ENCODE measurements at places on chromosomes 1 and 21.

- no peak for DNase-seq
- H3K4me3 ChIP-seq: no peak overlapping the region
- no peak overlapping the region for H3K27ac ChIP-seq
Observed at GRCh38 chr21:31157756-31158155, 119.5 kb upstream of the KRTAP19-8 start.

- H3K27me3 ChIP-seq: no peaks in the 10 kb centered on the region
- H3K4me1 ChIP-seq: no peaks in the 10 kb centered on the region
- no peaks in the 10 kb centered on the region for H3K36me3 ChIP-seq
- DNase-seq: no peak
Observed at GRCh38 chr1:65939191-65939590, 146.5 kb downstream of the PDE4B start.

GRCh38 chr1:220966473-220966872 is 87.2 kb downstream of the HLX start:
- H3K4me1 ChIP-seq: no peaks in the 10 kb centered on the region
- H3K27me3 ChIP-seq: no peaks in the 10 kb centered on the region
- no peak overlapping the region for H3K4me3 ChIP-seq
- no peaks in the 10 kb centered on the region for H3K36me3 ChIP-seq
- H3K27ac ChIP-seq: no peak overlapping the region

GRCh38 chr1:186536273-186536890 is 75.5 kb upstream of the PDC start:
- no peaks in the 10 kb centered on the region for H3K27me3 ChIP-seq
- no peaks in the 10 kb centered on the region for H3K36me3 ChIP-seq
- H3K4me3 ChIP-seq: no peak overlapping the region
- DNase-seq: no peak
- no peak overlapping the region for H3K27ac ChIP-seq

GRCh38 chr1:154994591-154994990 is 1.2 kb downstream of the LENEP start:
- H3K4me1 ChIP-seq: peaks cover 23% of the 10 kb centered on the region
- H3K36me3 ChIP-seq: peaks cover 10% of the 10 kb centered on the region
- H3K27me3 ChIP-seq: no peaks in the 10 kb centered on the region
- H3K4me3 ChIP-seq: no peak overlapping the region
- H3K27ac ChIP-seq: no peak overlapping the region
- no peak for DNase-seq

- H3K27me3 ChIP-seq: no peaks in the 10 kb centered on the region
- no peaks in the 10 kb centered on the region for H3K4me1 ChIP-seq
- no peak for DNase-seq
- no peaks in the 10 kb centered on the region for H3K36me3 ChIP-seq
Observed at GRCh38 chr21:38848187-38848609, 42.5 kb downstream of the ETS2 start.

- DNase-seq: no peak
- no peak overlapping the region for H3K27ac ChIP-seq
- H3K27me3 ChIP-seq: no peaks in the 10 kb centered on the region
- no peaks in the 10 kb centered on the region for H3K4me1 ChIP-seq
- H3K4me3 ChIP-seq: no peak overlapping the region
Observed at GRCh38 chr1:96233422-96233821, 488.2 kb upstream of the PTBP2 start.

DNA sequence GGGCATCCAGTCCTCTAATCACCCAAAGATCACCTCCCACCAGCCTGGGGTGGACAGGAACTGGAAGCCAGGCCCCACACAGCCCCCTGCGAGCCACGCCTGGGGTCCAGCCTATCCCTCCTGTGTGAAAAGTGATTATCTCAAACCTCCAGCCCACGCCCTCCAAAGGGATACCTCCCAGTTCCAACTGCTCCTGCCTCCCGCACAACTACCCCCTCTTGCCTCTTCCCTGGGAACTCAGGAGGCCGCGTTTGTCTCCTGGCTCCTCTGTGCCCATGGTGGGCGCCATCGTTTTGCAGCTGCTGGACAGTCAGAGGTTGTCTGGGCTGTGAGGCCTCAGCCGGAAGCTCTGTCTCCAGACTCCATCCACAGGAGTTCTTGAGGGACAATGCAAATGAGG is 305.9 kb downstream of the AJAP1 start:
- H3K4me3 ChIP-seq: no peak overlapping the region
- no peaks in the 10 kb centered on the region for H3K4me1 ChIP-seq
- H3K27me3 ChIP-seq: no peaks in the 10 kb centered on the region
- no peaks in the 10 kb centered on the region for H3K36me3 ChIP-seq
- no peak overlapping the region for H3K27ac ChIP-seq
- DNase-seq: no peak

DNA sequence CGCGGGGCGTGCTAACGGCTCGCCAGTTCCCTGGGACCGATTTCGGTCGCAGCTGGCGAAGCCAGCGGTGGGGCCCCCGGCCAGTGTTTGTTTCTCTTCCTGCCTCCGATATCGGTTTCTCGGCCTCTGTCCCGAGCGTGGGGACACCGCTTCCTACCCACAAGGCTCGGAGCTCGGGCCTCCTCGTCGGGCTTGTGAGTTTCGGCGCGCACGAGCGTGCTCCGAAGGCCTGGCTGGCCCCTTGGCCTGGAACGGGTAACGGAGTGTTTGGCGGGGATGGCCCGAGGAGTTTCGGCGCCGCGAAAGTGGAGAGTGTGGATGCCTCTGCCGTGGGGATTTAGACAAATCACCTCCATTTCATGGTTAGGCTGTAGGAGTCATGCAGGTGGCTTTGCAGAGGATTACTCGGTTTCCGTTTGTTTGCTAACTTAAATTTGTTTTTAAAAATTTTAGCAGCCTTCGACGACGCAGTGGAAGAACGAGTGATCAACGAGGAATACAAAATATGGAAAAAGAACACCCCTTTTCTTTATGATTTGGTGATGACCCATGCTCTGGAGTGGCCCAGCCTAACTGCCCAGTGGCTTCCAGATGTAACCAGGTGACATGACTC is 559 bp downstream of the RBBP4 start:
- H3K27me3 ChIP-seq: no peaks in the 10 kb centered on the region
- H3K4me3 ChIP-seq: peak overlapping the region; percentile 93
- H3K27ac ChIP-seq: peak overlapping the region; percentile 95
- DNase-seq: no peak

GRCh38 chr1:202642212-202642611 is 68.0 kb downstream of the SYT2 start:
- peaks cover 27% of the 10 kb centered on the region for H3K4me1 ChIP-seq
- no peak for DNase-seq
- H3K27ac ChIP-seq: no peak overlapping the region
- peak overlapping the region; percentile 38 for H3K4me3 ChIP-seq
- no peaks in the 10 kb centered on the region for H3K36me3 ChIP-seq

GRCh38 chr1:16612332-16613172 is 812 bp downstream of the NBPF1 start:
- H3K36me3 ChIP-seq: peaks cover under 1% of the 10 kb centered on the region
- H3K4me1 ChIP-seq: peaks cover 23% of the 10 kb centered on the region
- H3K27ac ChIP-seq: no peak overlapping the region

DNA sequence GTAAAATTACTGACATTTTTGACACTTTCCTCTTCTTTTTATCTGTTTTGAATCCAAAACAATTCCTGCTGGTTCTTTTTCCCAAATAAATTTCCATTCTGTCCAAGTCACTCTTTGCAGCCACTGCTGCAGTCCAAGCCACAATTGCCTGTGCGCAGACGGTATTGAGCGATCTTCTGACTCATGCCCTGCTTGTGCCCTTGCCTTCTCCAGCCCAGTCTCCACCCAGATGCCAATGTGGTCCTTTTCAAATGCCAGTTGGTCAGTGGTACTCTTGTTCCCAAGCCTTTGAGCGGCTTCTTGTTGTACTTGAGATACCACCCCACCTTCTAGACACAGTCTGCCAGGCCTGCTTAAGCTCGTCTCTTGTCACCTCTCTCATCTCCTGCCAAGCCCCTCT is 78.9 kb downstream of the CAMTA1 start:
- H3K36me3 ChIP-seq: no peaks in the 10 kb centered on the region
- no peak overlapping the region for H3K27ac ChIP-seq
- no peaks in the 10 kb centered on the region for H3K4me1 ChIP-seq
- no peak overlapping the region for H3K4me3 ChIP-seq
- DNase-seq: no peak

DNA sequence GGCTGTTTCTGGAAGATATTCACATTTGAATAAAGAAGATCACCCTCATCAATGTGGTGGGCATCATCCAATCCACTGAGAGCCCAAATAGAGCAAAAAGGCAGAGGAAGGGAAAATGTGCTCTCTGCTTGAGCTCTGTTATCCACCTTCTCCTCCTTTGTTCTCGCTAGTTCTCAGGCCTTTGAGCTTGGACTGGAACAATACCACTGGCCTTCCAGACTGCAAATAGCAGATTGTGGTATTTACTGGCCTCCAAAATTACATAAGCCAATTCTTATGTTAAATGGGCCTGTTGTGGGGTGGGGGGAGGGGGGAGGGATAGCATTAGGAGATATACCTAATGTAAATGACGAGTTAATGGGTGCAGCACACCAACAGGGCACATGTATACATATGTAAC is 219.3 kb downstream of the C1orf94 start:
- no peaks in the 10 kb centered on the region for H3K27me3 ChIP-seq
- H3K4me3 ChIP-seq: no peak overlapping the region
- DNase-seq: no peak

DNA sequence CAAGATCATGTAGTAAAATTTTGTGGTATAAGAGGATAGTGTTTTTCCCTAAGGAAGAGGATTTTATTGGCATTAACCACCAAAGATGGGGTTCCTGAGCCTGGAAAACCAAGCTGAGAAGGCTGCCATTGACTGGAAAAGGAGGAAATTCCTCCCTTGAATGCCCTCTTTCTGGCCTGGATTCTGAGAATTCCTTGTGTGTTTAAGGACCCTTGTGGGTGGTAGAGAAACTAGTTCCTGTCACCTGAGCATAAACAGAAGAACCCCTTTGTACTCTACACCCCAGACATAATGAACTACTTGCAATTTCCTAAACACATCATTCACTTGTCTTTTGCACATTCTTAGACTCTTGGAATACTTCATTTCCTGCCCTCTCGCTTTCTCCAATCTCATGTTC is 33.1 kb upstream of the CEP350 start:
- peaks cover 25% of the 10 kb centered on the region for H3K36me3 ChIP-seq
- H3K4me1 ChIP-seq: no peaks in the 10 kb centered on the region
- H3K4me3 ChIP-seq: no peak overlapping the region
- no peaks in the 10 kb centered on the region for H3K27me3 ChIP-seq
- no peak for DNase-seq

DNA sequence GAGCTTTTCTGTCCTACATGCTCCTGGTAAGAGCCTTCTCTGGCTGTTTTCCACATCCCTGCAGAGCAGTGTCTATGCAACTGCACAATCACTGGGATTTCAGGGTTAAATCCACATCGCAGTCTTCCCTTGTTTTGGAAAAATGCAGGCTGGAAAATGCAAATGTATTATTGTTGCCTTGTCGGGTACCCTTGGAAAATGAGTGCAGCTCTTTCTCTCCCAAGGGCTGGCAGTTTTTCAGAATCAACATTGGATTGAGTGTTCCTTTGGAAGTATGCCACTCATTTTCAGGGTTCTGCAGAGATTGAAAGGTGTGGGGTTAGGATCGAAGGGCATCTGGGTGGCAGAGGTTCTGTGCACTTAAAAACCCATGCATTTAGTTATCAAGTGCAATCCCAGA is 3.2 kb downstream of the NOS1AP start:
- H3K27me3 ChIP-seq: peaks cover 27% of the 10 kb centered on the region
- H3K4me1 ChIP-seq: peaks cover 16% of the 10 kb centered on the region
- no peak overlapping the region for H3K4me3 ChIP-seq
- no peak overlapping the region for H3K27ac ChIP-seq

DNA sequence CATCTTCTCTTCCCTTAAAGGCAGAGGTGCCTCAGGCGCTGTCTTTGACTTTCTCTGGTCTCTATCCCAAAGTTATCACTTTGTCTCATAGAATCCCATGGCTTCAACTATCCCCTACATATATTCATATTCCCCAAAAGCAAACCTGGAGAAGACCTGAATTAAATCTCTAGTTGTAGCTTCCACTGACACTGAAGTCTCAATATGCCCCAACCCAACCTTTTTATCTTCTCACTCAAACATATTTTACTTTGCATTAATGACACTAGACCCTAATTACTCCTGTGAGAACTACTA is 354.5 kb upstream of the DUSP10 start:
- no peak overlapping the region for H3K4me3 ChIP-seq
- no peak for DNase-seq
- H3K27me3 ChIP-seq: no peaks in the 10 kb centered on the region
- no peaks in the 10 kb centered on the region for H3K4me1 ChIP-seq
- H3K27ac ChIP-seq: no peak overlapping the region
- no peaks in the 10 kb centered on the region for H3K36me3 ChIP-seq

GRCh38 chr1:244713332-244713731 is 60.4 kb downstream of the DESI2 start:
- no peaks in the 10 kb centered on the region for H3K36me3 ChIP-seq
- no peaks in the 10 kb centered on the region for H3K27me3 ChIP-seq
- no peak overlapping the region for H3K4me3 ChIP-seq

- H3K4me1 ChIP-seq: no peaks in the 10 kb centered on the region
- no peaks in the 10 kb centered on the region for H3K36me3 ChIP-seq
- no peaks in the 10 kb centered on the region for H3K27me3 ChIP-seq
Observed at GRCh38 chr1:247043406-247043805, 35.2 kb downstream of the ZNF670 start.

DNA sequence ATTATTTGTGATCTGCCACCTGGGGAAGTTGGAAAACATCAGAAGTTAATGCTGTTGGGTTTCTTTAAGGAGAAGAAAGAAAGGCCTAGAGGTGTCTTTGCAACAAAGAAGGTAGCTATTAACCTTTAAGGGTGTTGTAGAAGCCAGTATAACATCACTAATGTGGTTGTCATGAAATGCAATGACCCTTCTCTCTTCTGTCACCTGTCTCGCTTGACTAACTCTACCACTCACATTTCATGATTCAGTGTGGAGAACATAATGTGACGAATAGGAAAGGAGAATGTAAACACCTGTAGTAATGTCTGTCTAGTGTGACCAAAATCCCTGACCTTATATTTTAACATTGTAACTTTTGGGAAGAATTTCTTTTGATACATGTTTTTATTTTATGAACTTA is 211.7 kb upstream of the UBE2U start:
- no peak for DNase-seq
- no peak overlapping the region for H3K4me3 ChIP-seq
- H3K27me3 ChIP-seq: peaks cover 3% of the 10 kb centered on the region
- no peaks in the 10 kb centered on the region for H3K4me1 ChIP-seq
- H3K36me3 ChIP-seq: no peaks in the 10 kb centered on the region

DNA sequence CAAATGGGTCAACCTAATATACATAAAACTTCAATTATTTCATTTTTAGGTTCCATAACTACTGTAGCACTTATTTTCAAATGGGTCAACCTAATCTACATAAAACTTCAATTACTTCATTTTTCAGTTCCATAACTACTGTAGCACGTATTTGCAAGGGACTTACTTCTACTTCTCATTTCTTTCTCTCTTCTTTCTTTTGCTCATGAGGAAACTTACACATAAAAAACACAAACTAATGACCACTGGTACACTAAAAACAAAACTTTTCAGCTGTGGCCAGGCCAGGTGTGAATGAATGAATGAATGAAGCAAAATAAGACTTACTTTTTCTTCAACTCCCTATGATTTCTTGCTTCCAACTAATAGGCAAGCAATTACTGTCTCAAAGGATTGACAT is 11.7 kb downstream of the SYDE2 start:
- H3K27ac ChIP-seq: no peak overlapping the region
- H3K4me1 ChIP-seq: no peaks in the 10 kb centered on the region
- DNase-seq: no peak
- H3K4me3 ChIP-seq: no peak overlapping the region
- H3K36me3 ChIP-seq: no peaks in the 10 kb centered on the region
